ENCODE measurements at places on chromosomes 6 and 20. TPM values are rescaled to one million over a fixed set of nuclear protein-coding genes. Genes with fewer than 3 reads are reported as not detected.

DNA sequence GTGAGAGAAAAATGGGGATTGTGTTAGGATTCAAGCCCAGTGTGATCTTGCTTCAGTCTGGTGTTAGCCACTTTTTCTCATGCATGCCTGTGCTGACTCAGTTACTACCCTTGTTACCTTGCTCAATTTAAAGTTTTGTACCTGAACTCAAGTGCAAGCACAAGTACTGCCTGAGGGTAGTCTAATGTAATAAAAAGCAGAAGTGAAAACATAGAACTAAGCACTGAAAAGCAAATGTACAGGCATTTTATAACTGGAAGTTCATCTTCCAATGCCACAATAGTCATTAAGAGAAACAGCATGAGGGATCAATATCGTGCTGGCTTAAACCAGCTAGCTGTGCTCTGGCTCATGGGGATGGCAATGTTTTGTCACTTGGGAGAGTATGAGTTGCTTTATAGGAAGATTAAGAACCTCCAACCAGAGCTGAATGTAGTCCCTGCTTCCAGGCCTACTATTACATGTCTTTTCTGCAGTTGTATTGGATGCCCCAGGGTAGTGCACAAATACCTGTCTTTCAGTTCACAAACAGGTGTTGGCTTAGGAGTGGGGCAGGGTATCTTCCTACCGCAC is 48.7 kb downstream of the SLC35F1 start:
- H3K27me3 ChIP-seq: no peaks in the 10 kb centered on the region
- no peak overlapping the region for H3K27ac ChIP-seq
- H3K4me1 ChIP-seq: no peaks in the 10 kb centered on the region
- DNase-seq: no peak
- no peak overlapping the region for H3K4me3 ChIP-seq

DNA sequence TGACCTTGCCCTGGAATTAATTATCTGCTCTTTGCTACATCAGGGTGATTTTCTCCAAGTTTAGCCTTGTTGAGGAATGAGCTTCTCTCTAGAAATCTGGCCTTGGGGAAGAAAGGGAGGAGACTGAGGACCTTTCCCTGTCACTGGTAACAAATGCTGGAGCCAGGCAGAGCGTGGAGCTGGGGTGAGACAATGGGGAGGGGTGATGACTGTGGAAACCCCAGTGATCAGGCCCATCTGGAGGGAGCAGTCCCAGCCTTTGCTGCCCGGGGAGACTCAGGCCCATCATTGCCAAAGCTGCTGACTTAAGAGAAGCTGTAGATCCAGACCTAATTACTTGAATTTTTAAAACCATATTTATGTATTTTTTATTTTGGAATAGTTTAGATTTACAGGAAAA is 31.3 kb downstream of the BCAS4 start:
- no peak overlapping the region for H3K27ac ChIP-seq
- no peak overlapping the region for H3K4me3 ChIP-seq
- no peaks in the 10 kb centered on the region for H3K36me3 ChIP-seq

Gene IL17F
- polyA plus RNA-seq: not detected

Gene PHF1
- 77.2 TPM for polyA plus RNA-seq
